ENCODE measurements at places on chromosomes 6 and 20.

GRCh38 chr20:41142245-41142644 is 4.9 kb downstream of the PLCG1 start:
- DNase-seq: no peak

DNA sequence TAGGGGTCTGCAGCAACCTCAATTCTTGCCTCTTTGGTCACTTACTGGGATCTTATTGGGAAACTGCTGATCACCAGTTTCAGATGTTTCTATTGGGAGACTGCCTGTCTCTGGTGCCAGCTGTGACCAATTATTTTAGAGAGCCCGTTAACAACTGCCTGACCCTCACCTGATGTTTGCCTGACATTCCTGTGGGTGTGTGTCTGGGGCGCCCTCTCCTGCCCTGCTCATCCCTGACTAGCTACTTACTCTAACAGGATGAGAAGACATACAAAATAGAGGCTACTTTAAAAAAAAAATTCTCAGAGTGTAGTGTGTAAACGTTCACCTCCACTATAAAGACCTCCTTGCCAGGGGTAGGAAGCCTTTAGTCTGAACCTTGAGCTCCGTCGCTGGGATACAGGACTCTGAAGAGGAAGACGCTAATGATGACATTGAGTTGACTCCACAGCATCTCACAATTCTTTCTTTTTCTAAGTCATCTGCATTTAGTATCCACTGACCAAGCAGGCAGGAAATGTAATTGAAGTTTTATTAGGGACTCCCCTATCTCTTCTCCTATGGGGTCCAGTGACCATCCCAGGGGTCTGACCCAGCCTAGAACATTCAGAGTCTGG is 54.6 kb upstream of the DDR1 start:
- DNase-seq: no peak

- no peak for DNase-seq
Measured at GRCh38 chr6:79064635-79065034, 13.4 kb downstream of the PHIP start.

DNA sequence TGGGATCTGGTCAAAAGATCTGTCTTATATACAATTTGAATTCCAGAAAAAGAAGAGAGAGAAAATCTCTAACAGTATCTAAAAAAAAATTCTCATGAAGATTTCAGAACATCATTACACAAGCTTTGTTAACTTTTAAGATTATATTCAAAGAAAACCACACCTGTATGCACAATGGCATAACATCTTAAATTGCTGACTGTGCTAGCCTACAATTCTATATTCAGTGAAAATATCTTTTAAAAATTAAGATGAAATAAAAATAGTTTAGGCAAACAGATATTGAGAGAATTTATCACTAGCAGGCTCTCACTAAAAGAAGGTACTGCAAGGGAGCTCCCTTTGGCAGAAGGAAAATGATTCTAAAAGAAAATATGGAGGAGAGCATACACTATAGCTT is 100.3 kb downstream of the BCKDHB start:
- DNase-seq: no peak

DNA sequence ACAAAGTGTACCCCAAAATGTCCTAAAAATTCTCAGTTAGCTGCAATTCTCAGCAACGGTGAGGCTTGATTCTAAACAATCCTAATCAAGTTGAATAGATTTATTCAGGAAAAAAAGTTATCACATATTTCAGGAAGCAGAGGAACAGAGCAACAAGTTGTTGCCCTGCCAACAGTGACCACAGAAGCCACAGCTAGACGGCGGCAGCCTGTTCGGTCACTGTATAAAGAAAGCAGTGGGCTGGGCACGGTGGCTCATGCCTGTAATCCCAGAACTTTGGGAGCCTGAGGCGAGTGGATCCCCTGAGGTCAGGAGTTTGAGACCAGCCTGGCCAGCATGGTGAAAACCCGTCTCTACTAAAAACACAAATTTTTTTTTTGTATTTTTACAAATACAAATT is 171.2 kb upstream of the BMP5 start:
- DNase-seq: no peak
